ENCODE measurements at places on chromosomes 1 and 21. TPM values are rescaled to one million over a fixed set of nuclear protein-coding genes. Genes with fewer than 3 reads are reported as not detected.

SPOCD1 gene
- 0.41 TPM for polyA plus RNA-seq

- DNase-seq: no peak
- no peaks in the 10 kb centered on the region for H3K27me3 ChIP-seq
- H3K27ac ChIP-seq: no peak overlapping the region
- H3K36me3 ChIP-seq: no peaks in the 10 kb centered on the region
- no peaks in the 10 kb centered on the region for H3K4me1 ChIP-seq
Observed at GRCh38 chr1:167924102-167924501, 10.2 kb upstream of the ADCY10 start.

- no peak overlapping the region for H3K4me3 ChIP-seq
- DNase-seq: no peak
Observed at GRCh38 chr1:24276791-24277190, 42.4 kb upstream of the GRHL3 start.

GRCh38 chr1:241706967-241707366 lies 54.9 kb downstream of the WDR64 start:
- peak; percentile 69 for DNase-seq
- H3K4me3 ChIP-seq: no peak overlapping the region
- H3K36me3 ChIP-seq: no peaks in the 10 kb centered on the region
- H3K27me3 ChIP-seq: no peaks in the 10 kb centered on the region

DNA sequence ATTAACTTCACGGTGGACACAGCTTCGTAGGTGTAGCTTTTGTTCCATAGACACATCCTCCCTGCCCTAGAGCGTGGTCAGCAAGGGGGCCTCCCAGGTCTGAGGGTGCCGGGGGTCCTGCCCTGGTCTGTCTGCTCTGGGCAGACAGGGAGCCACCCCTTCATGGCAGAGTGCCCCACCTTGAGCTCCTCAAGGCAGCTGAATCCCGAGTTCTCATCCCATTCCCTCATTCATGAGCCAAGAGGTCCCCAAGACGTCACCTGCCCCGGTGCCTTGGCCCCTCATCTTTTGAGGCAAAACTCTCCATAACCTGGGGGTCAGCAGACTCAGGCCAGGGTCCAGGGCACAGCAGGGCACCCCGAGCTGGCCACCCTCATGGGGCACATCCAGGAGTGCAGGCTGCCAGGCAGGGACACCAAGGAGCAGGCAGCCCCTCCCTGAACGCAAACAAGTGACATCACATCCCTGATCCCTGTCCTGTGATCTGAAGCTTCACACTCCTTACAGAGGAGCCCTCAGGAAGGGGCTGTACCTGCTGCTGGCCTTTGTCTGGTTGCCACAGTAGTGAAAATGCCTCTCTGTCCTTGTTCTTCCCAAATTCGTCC lies 23.3 kb downstream of the UBASH3A start:
- H3K27me3 ChIP-seq: no peaks in the 10 kb centered on the region
- H3K36me3 ChIP-seq: peaks cover 88% of the 10 kb centered on the region
- H3K4me1 ChIP-seq: peaks cover 52% of the 10 kb centered on the region
- no peak for DNase-seq
- H3K27ac ChIP-seq: no peak overlapping the region
- no peak overlapping the region for H3K4me3 ChIP-seq

DNA sequence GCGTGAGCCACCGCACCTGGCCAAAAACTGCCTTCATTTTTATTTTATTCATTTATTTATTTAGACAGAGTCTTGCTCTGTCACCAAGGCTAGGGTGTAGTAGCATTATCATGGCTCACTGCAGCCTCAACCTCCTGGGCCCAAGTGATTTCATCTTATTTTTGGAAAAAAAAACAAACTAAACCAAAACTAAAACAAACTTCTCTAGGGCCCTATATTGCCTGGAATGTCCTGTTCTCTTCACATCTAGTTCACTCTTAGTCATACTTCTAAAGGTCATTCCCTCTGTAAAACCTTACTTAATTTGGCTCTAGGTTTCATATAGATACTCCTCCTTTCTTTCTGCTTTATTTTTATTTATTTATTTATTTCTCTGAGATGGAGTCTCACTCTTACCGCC lies 15.6 kb downstream of the RPS27 start:
- H3K27ac ChIP-seq: no peak overlapping the region
- H3K27me3 ChIP-seq: no peaks in the 10 kb centered on the region
- DNase-seq: no peak
- no peak overlapping the region for H3K4me3 ChIP-seq
- no peaks in the 10 kb centered on the region for H3K36me3 ChIP-seq

MROH9 gene
- polyA plus RNA-seq: 0.05 TPM

All from thymus (tissue), 14 donors.